ENCODE measurements at places on chromosomes 7 and 10.

DNA sequence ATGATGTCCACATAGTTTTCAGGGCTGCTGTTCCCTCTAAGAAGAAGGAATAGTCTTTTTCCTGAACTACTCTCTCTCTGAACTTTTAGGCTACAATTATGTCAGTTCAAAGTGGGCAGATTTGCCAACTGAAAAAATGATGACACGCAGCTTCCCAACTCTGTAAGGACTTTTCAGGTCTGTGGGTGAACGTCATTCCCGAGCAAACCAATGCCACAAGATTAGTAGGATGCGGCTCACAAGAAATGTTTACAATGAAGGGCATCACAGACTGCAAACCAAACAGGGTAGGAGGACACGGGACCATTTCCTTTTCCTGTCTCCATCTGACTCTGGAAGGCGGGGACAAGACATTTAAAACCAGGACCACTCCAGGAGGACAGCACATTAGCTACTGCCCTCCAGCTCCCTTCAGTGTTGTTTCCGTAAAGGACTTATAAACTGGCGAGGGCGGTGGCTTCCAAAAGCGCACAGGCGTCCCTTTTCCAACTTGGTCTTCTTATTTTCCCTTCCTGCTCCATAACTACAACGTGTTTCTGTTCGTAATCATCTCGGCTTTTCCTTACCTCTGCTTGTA is 539 bp upstream of the MKLN1 start:
- DNase-seq: no peak

- DNase-seq: no peak
Measured at GRCh38 chr7:102432442-102433218, 745 bp upstream of the ORAI2 start.

DNA sequence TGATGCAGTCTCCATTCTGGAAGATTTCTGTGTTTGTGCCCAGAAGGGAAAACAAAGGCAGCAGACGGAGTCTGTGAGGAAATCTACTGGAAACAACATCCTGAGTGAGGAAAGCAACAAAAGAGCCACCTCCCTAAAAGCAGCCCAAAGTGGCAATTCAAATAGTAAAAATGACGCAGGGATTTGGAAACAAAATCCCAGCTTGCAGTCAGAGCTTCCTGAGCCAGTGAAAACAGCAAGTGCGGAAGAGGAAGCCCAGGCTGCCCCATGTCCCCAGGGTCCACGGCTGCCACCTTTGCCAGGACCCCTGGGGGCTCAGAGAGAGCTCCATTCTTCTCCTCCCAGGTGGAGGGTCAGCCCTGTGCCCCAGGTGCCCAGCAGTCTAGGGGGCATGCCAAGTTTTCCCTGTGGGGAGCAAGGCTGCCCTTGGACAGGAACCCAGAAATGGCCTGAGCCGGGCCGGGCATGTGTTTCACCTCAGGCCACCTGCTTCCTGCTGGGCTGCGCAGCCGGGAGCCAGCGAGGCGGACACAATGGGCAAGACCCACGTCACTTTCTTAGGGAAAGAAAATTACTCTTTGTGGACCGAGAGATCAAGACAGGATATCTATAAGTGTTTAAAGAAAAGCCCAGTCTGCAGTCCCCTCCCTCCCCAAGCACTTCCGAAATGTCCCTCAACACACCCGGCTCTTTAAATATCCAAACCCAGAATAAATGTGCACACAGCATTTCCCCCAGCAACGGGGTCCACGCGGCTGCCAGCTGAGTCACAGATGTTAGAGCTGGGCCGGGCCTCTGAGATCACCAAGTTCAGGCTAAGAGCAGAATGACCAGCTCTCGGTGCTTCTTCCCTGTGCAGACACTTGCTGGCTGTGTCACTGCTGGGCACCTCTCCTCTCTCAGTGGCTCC is 231.1 kb downstream of the ARHGAP12 start:
- no peak for DNase-seq

- DNase-seq: no peak
Measured at GRCh38 chr10:962342-962741, 25.9 kb upstream of the GTPBP4 start.

- DNase-seq: no peak
Measured at GRCh38 chr7:37425498-37425897, 23.2 kb downstream of the ELMO1 start.

- DNase-seq: no peak
Measured at GRCh38 chr10:61397175-61397986, 55.8 kb downstream of the TMEM26 start.

DNA sequence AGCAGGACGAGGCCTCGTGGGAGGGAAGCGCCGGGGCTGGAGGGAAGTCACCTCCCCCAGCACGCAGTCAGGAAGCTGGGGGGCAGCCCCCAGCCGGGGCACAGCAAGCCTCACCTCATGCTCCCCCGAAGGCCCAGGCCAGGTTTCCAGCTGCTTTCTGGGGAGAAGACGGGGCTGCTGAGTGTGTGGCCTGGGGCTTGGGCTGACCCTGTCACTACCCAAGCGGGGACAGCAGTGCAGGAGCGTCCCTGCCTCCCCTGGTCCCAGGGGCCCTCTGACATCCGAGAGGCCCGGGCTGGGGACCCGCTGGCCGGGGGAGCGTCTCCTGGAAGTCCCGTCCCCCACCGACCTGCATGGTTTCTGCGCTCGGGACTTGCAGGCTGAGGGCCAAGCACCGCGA is 19.7 kb upstream of the NKX6-2 start:
- no peak for DNase-seq
